ENCODE measurements at places on chromosomes 5 and 9.

DNA sequence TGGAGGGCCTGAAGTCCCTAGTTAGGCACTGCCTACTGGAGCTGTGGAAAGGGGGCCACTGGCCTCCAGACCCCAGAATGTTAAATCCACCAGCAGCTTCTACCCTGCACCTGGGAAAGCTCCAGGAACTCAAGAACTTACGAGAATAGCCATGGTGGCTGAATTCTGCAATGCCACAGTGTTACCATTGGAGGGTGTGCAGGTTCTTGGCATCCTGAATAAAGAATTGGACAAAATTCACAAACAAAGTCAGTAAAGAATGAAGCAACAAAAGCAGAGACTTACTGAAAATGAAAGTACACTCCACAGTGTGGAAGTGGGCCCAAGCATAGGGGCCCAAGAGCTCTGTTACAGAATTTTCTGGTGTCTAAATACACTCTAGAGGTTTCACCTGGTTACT, 107.0 kb downstream of the PRDM9 start:
- no peak for DNase-seq

DNA sequence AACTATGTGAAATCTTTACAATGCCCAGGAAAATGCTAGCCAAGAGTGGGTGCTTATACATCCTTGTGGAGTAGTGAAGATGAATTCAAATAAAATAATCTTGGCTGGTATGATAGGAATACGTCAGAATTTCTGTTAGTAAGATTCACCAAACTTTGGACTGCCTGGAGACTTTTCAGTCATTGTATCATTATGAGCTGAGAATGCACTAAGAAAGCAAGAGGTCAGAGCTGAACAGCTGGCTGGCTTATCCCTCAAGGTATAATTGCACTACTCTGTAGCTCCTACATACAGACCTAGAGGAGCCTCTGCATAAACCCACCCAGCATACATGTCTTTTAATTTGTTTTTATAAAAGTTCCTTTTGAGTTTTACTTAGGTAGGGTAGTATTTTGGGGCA, 568.5 kb upstream of the RIOK2 start:
- no peak for DNase-seq

GRCh38 chr9:21873540-21874221, 71.2 kb downstream of the MTAP start:
- DNase-seq, result no peak

- DNase-seq, result no peak
These were observed 26.8 kb upstream of the GABRP start for GRCh38 chr5:170756691-170757090.

DNA sequence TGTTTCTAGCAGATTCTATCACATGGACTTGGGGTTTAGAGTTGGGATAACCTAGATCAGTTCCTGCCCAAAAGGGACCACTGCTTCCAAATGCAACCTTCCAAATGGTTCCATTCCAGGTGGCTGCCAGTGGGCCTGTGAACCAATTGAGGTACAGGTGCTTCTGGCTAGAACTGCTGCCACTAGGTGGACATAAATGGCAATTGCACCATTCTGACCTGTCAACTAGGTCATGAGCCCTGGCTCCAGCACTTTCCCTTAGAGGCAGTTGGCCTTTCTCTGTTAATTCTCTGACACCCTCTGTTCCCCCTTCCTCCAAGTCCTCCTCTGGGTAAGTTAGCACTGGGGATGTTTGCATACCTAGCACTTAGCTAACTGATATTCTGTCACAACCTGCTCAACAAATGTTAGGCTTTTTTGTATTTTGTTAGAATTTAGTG, 16.6 kb upstream of the HEMGN start:
- no peak for DNase-seq

DNA sequence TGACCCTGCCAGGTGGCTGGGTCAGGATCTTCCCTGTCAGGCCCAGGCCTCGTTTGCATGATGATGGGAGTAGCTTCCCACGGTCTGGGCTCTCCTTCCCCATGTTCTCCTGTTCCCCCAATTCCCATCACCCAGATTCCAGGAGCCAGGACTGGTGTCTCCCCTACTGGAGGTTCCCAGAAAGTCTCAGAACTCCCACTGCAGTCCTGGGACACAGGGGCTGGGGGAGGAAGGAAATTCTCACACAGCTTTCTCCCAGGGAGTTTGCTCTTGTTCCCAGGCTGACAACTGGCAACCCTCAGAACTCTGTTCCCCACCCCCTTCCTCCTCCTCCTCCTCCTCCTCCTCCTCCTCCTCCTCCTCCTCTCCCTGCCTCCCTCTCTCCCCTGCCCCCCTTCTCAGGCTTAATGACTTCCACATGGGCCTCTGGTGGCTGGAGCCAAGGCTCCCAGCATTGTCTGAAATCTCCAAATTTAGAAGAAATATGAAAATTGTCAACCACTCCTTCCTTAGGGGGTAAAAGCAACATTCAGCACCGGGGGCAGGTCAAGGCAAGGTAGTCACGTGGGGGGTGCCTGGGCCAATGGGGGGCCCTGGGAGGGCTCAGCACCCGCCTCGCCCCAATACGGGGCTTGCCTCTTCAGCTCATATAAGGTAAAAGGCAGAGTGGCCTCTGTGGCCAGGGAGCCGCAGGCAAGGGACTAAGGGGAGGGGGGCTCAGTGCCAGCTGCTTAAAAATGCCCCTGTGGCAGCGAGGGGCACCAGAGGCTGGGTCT, 27.3 kb upstream of the IL17B start:
- DNase-seq, result no peak

All from lower lobe of right lung (tissue), 2 donors.